Amygdala (tissue), 56 donors: ENCODE measurements at places on chromosomes 5 and 9.

GRCh38 chr5:126481243-126481642 lies 58.0 kb downstream of the GRAMD2B start:
- no peak for DNase-seq

DNA sequence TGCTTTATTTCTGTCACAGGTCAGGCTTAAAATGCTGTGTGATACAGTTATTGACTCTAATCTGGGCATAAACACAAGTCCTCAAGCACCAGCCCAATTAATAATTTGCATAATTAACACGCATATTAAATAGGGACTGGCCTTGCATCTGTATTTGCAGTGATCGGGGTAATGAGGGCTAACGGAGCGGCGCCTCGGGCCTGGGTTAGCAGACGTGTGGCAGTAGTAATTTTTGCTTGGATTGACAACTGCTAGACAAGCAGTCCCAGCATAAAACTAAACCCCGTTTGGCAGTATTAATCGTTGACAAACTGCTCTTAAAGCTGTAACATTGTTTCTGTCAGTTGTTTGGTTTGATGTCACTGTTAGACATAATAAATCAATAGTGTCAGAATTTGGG lies 109.2 kb downstream of the PBX3 start:
- DNase-seq, result no peak

- DNase-seq, result no peak
These were observed 2.6 kb upstream of the GAPVD1 start for GRCh38 chr9:125258832-125259534.

- no peak for DNase-seq
These were observed 300.7 kb downstream of the MLLT3 start for GRCh38 chr9:20321423-20322082.

DNA sequence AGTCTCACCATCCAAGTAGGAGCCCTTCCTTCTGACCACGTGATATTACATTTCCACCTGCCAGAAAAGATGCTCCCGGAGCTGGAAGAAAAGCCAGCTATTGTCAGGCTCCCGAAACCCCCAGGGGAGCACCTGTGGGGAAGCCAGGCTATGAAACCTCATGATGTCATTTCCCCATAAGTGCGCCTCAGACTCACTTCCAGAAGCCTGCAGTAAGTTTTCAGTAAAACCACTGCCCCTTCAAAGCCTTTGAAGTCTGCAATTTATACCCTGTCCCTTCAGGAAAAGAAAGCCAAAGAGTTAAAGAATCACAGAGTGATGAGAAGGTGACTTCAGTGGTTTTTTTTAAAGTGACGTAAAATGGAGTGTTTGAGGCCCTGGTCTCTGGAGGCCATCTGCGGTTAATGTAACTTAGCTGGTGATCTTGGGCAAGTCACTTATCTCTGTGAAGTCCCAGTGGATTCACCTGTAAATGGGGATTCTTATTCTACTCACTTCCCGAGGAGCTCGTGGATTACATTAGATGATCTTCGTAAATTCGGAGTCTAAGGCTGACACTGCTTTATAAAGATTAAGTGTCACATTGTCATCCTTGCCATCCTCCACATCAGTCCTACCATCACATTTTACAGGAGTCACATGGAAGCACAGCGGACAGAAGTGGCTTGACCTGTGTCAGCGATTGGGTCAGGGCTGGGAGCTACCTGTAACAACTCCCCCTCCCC lies 2.6 kb upstream of the SEMA6A start:
- no peak for DNase-seq

DNA sequence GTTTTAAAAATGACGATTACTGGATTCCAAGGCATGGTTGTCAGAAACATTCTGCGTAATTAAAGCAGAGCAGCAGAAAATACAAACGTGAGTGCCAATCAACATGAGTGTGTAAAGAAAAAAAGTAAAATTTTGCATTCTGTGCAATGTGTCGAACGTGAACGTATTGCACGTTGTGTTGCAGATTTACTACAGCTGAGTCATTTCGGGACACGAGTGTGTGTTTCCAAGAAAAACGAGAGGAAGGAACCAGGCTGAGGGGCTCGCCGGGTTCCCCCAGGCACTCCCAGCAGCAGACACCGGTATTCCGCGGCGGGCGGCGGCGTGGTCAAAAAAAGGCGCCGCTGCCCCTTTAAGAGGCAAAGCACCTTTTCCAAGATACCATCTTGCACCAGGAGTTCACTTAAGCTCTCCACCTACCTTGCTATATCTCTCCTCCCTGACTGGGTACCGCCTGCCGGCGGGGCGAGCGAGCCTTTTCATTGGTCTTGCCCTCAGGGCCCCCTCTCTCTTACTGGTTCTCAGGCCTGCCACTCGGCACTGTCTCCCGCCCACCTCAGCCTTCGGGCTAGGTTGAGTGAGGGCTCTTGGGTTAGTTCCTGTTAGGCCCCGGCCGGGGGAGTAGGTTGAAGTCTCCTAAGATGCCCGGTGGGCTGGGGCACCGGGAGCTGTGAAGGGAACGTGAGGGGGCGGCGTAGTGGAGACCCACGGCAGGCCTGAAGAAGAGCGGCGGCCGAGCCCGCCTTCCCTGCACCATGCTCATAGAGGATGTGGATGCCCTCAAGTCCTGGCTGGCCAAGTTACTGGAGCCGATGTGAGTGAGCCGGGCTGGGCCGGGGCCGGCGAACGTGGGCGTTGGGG lies at the start of gene RBM27:
RBM27 (plus strand) TSS at position 595 of the 861 bp plus-strand sequence; CDS start at position 756, 161 bp downstream.
- DNase-seq, result peak; percentile 61

- DNase-seq, result no peak
These were observed 439.9 kb upstream of the KLF4 start for GRCh38 chr9:107929443-107929842.

DNA sequence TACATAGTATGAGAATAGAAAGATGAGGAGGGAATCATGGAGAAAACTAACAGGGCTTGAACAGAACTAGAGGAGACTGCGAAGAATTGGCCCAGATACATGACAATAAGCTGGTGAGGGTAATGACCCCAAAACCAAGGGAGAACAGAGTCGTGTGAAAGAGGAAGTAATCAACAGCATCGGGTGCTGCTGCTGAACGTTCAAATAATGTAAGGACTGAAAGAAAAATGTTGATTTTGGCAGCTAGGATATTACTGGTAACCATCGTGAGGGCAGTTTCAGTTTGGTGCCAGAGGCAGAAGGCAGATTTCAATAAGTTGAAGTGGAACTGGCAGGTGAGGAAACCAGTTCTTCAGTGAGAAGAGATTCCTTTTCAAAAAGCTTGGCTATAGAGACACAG lies 66.8 kb upstream of the SMC2 start:
- DNase-seq, result no peak

DNA sequence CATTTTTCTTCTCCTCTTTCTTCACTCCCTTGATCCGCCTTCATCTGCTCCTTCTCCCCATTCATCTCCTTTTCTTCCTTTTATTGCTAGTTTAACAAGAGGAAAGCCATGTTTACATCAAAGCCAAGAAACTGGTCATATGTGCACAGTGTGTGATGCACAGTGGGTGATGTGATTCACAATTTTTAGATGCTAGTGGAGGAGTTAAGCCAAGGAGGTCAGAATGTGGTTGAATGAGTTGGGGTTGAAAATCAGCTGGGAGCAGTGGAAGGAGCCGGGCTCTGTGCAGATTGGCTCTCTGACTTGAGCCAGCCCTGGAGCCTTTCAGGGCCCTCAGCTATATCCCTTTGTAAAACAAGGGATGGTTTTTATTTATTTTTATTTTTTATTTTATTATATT lies 7.3 kb downstream of the ACER2 start:
- no peak for DNase-seq

DNA sequence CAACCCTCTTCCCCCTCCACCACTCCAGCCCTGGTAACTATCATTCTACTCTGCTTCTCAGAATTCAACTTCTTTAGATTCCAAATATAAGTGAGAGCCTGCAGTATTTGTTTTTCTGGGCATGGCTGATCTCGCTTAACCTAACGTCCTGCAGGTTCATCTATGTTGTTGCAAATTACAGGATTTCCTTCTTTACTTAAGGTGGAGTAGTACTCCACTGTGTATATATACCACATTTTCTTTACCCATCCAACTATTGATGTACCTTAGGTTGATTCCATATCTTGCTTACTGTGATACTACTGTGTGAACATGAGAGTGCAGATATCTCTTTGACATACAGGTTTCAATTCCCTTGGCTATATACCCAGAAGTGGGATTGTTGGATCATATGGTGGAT lies 106.3 kb upstream of the ZNF366 start:
- no peak for DNase-seq

DNA sequence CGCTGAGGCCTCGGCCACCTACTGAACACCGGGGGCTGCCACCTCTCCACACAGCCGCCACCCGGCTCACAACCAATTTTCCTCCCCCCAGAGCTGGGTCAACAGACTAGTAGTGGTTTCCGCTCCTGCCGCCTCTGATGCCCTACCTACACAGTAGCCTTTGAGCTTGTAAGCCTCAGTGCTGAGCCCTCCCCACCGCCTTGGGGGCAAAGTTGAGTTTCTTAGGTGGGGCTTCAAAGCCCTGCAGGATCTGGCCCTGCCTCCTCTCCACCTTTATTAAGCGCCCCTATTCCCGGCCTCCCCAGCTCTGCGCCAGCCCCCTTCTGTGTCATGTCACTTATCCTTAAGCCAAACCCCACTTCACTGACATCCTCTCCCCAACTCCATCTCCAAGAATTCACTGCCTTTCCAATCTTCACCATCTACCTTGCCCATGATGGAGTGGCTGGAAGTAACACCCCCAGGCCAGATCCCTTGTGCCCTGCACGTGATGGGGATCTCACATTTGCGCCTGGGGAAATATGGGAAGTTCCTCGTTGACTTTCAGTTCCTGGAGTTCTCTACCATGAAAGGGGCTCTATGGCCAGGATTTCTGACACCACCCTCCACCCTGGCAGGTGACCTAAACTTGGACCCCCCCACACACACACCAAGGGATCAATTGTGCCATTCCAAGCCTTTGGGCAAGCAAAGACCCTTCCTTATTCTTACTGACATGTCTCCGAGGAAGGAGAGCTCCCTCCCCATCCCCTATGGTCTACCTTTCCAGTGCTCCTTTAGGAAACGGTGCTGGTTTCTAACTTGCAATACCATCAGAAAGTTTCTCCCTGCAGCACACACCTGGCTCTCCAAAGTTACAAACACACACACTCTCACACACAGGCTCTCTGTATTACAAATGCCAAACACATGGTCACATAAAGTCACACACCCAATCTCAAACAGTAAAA lies 2.7 kb upstream of the CNTFR start:
- no peak for DNase-seq

DNA sequence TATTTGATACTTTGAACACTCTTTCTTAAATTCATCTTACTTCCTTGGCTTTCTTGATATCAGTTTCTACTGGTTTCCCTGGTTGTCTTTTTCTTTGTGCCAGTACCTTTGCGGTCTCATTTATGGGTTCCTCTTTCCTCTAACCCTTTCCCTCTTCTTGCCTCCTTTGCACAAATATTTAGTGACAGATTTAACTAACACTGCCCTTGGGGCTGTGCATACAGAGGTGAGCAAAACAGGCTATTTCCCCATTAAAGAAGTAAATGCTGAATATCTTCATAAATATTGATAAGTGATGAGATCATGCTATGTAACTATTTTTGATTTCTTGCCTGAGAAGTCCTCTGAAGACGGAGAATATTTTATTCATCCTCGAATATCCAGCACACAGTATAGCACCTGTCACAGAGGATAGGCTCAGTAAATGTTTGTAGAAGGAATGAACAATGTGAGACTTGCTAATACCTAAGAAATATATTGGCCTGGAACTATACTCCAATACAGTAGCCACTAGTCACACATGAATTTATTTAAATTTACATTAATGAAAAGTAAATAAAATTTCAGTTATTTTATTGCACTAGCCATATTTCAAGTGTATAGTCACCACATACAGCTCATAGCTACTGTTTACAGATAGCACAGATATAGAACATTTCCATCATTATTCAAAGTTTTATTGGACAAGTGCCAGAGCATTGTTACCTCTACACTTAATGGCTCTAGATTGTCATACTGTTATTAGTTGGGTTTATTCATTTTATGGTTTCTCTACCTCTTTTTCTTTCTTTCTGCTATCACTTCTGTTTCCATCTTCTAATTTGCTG lies 90.4 kb downstream of the RIC1 start:
- DNase-seq, result no peak

DNA sequence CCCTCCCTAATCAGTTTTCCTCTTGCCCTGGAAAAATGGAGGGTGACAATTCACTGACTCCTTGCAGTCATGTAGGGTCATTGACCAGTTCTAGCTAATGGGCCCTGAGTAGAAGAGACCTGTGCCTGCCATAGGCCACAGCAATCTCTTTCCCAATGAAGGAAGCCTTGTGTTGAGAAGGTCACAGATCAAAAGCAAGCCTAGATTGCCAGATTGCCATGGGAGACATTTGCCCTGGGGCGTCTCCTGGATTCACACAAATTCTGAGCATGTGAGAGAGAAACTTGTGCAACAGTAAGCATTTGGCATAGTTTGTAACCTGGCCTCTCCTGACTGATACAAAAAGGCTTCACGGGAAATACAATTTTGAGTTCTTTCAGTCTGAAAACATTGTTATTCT lies 148.0 kb downstream of the NUDT12 start:
- DNase-seq, result no peak

DNA sequence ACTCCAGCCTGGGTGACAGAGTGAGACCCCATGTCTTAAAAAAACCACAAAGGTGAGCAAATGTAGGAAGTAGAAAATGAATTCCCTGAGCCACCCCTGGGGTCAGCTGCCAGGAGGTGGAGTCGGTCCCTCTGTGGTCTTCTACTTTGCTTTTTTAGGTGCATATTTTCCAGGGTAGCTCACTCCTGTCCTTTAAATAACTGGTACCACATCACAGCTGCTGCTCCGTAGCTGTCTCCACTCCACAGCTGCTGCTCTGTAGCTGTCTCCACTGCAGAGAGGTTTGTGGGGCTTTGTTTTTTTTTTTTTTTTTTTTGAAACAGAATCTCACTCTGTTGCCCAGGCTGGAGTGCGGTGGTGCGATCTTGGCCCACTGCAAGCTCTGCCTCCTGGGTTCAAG lies 8.9 kb downstream of the WDR5 start:
- DNase-seq, result no peak

DNA sequence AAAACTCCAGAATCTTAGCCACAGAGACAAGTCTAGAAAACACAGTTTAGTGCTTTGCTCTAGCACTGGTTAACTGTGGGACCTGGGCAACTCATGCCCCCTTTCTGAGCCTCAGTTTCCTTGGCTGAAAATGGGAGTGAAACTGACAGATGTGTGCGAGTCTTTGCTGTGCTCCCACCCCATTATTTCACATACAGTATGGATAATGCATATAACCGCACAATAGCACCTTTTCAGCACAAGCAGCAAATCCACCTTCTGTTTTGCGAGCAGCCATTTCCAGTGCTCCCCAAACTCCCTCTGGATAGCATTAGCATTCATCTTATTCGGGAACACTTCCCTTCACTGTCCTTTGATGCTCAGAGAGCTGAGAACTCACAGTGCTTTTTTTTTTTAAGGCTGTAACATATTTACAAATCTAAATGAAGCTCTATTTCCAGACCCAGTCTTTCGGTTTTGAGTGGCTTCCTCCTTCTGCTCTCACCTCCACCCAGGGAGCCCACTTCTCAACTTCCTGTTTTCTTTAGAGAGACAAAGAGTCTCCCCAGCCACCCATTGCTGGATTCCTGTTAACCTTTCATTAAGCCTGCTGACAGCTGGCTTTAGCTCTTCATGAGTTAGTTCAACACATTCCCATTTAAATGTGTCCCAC lies 49.2 kb downstream of the TIMD4 start:
- no peak for DNase-seq
